Right renal pelvis (tissue), 4 donors: ENCODE measurements at places on chromosomes 16 and 17.

GRCh38 chr17:14775731-14776492, 475.0 kb downstream of the HS3ST3B1 start:
- no peak for DNase-seq

GRCh38 chr16:75083813-75084212, 32.8 kb downstream of the LDHD start:
- no peak for DNase-seq

GRCh38 chr17:82893779-82894178, 54.0 kb upstream of the ZNF750 start:
- DNase-seq = no peak

DNA sequence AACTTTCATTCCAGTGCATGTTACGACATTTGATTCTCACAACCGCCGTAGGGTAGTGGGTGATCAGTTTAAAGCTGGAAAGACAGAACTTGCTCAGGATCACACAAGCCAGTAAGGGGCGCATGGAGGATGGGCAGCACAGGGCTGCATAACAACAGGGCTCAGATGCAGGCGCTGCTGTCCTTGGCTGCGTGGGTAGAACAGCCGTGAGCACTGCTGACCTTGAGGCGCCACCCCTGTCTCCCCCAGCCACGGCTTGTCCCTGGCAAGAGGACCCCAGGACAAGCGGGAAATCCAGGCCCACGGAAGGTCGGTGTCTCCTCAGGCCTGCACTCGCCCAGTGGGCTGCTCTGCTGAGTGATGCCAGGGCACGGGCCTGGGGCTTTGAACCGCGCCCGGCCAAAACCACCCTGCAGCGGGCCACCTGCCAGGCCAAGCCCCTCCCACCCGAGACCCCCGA, 84.7 kb downstream of the LMF1 start:
- no peak for DNase-seq

DNA sequence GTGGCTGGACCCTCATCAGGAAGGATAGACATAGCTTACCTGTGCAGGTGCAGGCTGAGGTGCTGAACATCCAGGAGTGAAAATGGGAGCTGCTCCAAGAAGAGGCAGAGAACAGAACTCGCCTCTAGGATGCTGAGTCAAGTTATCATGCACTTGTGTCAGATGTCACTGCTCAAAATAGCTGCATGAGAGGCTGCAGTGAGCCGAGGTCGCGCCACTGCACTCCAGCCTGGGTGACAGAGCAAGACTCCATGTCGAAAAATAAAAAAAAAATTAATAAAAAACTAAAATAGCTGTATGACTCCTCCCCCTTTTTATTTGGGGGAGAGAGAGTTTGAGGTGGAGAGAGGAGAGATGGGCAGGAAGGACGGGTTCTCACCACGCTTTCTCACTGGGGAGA, 148.8 kb downstream of the FOXL1 start:
- no peak for DNase-seq

GRCh38 chr16:19753815-19754643, 36.0 kb downstream of the IQCK start:
- no peak for DNase-seq

GRCh38 chr17:2828397-2829038, 32.3 kb downstream of the RAP1GAP2 start:
- no peak for DNase-seq

DNA sequence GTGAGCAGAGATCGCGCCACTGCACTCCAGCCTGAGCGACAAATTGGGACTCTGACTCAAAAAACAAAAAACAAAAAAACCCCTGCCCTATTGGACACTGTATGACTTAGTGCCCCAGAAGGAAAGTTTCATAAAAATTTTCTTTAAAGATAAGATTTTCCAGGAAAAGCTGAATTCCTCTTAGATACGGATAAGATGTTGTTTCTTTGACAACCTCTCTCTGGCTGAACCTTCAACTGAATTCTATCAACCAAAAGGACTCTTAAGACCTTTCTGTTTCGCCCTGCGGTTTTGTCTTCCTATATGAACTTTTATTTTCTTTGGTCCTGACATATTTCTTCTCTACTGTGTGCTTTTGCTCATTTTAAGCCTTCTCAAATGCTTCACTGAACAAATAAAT, 35.8 kb downstream of the CPPED1 start:
- no peak for DNase-seq

DNA sequence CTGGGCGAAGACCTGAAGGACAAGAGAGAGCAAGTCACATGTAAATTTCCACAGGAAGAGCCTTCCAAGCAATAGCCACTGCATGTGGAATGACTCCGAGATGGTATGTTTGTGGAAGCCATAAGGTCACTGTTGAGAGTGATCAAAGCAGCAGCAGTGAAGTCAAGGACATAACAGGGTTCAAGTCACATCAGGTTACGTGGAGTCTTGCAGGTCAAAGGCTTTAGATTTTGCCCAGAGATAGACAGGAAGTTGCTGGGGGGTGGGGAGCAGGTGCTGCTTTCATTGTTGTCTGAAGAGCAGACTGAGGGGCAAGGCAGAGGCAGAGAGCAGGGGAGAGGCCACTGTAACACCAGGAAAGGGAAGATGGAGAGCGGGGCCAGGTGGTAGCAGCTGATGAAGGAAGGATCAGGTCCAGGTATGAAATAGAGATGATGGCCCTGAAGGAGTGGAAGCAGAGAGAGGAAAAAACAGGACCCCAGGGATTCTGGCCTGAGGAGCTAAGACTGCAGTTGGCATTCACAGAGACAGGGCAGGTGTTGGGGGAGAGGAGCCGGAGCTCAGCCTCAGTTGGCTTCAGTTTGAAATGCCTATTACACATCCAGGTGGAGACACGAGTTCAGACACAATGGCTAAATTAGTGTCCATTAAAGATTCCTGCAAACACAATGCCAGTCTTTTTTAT, 129.3 kb upstream of the AXIN2 start:
- DNase-seq = no peak

- DNase-seq = no peak
Observed at GRCh38 chr17:4475463-4475862, 23.2 kb upstream of the SPNS2 start.
